Spleen (tissue), 13 donors: ENCODE measurements at places on chromosomes 16 and 17. TPM values are rescaled to one million over a fixed set of nuclear protein-coding genes. Genes with fewer than 3 reads are reported as not detected.

DNA sequence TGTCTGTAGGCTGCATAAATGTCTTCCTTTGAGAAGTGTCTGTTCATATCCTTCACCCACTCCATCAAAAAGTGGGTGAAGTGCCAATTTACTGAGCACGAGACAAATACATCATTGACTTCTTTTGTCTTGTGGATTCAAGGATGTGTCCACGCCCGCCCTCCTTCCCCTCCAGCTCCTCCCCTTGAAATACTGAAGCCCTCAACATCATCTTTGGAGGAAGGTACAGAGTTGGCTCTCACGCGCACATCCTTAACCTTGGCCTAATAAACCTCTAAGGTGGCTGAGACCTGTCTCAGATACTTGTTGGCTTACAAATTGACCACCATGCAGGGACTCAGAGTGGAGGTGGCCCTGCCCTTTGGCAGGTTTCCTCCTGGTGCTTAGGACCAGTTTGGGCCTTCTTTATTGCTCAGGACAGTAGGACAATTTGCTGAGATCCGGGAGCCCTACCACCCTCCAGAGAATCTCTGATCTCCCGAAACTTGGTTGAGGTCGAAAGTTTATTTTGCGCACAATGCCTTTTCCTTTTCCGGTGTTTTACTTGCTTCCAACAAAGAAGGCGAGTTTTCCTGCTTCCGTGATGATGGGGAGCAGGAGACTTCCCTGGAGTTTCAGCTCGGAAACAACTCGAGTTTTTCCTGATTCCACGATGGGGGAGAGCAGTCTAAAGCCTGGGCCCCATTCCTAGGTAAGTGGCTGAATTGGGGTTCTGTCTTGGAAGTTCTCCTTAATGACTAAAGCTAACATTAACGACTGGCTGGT lies 14.1 kb upstream of the CDK10 start:
- no peak overlapping the region for H3K27ac ChIP-seq
- no peaks in the 10 kb centered on the region for H3K4me1 ChIP-seq
- DNase-seq = no peak
- no peak overlapping the region for H3K4me3 ChIP-seq
- no peaks in the 10 kb centered on the region for H3K36me3 ChIP-seq
- no peaks in the 10 kb centered on the region for H3K27me3 ChIP-seq

DNA sequence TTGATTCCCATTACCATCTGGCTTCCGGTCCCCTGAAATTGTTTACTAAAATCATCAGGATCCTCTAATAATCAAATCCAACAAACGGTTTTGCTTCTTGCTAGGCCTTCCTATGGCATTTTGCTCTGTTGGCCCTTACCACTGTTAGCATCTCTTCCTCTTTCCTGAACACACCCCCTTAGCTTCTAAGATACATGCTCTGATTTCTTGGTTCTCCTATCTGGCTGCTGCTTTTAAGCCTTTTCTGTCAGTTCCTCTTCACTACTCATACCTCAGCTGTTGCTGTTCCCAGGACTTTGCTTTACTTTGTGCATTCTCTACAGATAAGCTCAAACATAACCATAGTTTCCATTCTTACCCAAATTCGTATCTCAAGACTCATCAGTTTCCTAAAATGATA lies 11.4 kb downstream of the CAPNS2 start:
- no peaks in the 10 kb centered on the region for H3K27me3 ChIP-seq

DNA sequence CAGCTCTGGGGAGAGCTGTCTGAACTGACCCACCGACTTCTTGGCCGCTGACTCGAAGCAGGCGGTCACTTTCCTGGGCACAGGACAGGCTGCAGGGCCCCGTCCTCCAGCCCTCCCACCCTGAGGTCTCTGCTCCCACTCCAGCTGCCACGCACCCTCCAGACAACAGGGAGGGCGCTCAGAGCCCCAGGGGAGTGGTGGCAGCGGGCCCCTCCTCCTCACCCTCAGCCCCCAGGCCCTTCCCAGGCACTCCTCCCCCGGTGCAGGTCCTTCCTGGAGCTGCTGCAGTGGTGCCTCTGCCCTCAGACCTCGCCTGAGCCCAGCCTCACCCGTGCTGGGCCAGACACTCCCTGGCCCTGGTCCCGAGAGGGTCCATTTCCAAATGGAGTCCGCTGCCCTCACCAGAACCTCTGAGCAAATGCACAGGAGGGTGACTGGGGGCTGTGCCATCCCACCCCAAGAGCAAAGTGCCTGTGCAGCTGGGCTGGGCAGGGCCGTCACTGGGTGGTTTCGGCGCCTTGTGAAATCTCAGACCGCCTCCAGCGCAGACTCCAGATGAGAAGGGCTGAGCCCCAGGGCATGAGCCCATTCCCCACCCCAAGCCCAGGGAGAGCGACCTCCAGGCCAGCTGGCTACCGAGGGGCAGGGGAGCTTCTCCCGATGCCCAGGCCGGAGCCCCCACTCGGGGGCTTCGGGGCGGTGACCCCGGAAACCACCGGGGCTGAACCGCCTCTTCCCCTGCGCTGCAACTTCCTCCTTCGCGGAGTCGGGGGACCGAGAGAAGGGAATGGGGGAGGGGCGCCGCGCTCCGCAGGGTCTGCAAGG lies 717 bp downstream of the CYBA start:
- peaks cover 67% of the 10 kb centered on the region for H3K4me1 ChIP-seq
- peak overlapping the region; percentile 95 for H3K27ac ChIP-seq
- H3K27me3 ChIP-seq = no peaks in the 10 kb centered on the region
- peak overlapping the region; percentile 88 for H3K4me3 ChIP-seq

DNA sequence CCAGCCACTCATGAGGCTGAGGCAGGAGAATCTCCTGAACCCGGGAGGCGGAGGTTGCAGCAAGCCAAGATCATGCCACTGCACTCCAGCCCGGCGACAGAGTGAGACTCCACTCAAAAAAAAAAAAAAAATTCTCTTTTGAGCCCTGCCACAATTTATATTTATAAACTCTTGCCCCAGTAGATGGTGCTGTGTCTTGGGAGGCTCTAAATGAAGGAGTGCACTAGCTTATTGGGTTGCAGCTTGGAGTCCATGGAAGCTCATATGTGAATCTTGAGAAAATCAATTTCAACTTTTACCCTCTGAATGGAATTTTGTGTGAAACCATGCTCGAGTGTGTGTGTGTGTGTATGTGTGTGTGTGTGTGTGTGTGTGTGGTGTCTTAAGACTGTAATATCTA lies 420.1 kb downstream of the HS3ST4 start:
- no peak overlapping the region for H3K4me3 ChIP-seq
- H3K27me3 ChIP-seq = no peaks in the 10 kb centered on the region
- H3K27ac ChIP-seq = no peak overlapping the region
- DNase-seq = no peak
- no peaks in the 10 kb centered on the region for H3K36me3 ChIP-seq
- H3K4me1 ChIP-seq = no peaks in the 10 kb centered on the region

- H3K36me3 ChIP-seq = no peaks in the 10 kb centered on the region
- H3K27ac ChIP-seq = no peak overlapping the region
- peaks cover 98% of the 10 kb centered on the region for H3K27me3 ChIP-seq
- no peak for DNase-seq
- no peak overlapping the region for H3K4me3 ChIP-seq
These were observed 5.8 kb downstream of the NEUROD2 start for GRCh38 chr17:39601758-39602532.

DNA sequence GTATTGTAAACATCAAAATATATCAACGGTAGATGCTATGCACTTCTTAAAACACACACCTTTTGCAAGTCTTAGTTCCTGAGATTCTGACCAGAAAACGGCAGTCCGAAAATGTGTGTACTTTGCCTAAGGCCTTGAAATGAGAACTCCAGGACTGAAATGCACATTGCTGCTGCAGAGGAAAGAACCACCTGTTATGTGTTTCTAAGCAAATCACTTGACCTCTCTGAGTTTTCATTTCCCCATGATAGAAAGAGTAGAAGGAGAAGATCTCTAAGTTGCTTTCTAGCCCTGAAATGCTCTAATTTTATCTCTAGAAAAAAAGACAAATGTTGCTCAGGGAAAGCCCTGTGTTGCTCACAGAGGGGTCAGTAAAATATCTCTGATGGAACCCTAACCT lies 9.9 kb downstream of the CCDC182 start:
- H3K36me3 ChIP-seq = no peaks in the 10 kb centered on the region
- no peaks in the 10 kb centered on the region for H3K27me3 ChIP-seq
- peaks cover 9% of the 10 kb centered on the region for H3K4me1 ChIP-seq
- H3K4me3 ChIP-seq = no peak overlapping the region

Gene MAPT
- total RNA-seq = 0.32 TPM

DNA sequence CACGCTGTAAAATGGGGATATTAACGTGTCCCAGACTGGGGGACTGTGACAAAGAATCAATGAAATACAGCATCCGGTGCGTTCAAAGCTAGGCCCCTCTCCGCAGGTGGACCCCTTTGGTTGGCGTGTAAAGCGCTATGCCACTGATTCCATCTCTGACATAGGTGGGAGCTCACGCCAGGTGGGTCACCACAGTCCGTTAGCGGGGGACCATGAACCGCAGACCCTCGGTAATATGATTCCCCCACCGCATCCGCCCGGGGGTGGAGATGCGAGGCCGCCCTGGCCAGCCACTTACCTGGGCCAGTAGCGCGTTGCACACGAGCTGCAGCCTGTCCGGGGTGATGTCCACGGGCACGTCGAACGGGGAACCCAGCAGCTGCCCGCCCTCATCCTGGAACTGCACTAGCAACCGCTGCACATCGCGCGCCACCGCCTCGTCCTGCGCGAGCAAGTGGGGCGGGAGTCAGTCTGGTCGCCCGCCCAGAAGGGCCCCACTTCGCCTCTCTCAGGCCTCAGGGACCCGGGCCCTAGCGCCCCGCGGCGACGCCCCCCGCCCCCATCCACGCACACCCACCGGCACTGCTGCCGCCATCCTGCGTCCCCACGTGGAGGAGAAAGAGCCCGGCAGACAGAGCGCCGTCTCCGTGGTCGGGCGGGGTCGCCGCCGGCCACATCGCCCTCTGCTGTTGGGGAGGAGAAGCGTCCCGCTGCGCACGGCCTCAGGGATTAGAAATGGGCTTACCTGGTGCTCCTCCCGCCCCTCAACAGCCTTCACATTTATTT lies at the start of gene NLE1:
Gene NLE1, minus strand, starts transcription at position 623 of the 786 bp plus-strand sequence. Its CDS starts 28 bp downstream, at position 595.
- H3K4me1 ChIP-seq = peaks cover 40% of the 10 kb centered on the region
- peak; percentile 97 for DNase-seq
- no peaks in the 10 kb centered on the region for H3K27me3 ChIP-seq
- no peak within 1 kb of the TSS for H3K27ac ChIP-seq
- H3K36me3 ChIP-seq = peaks cover 20% of the 10 kb centered on the region

- peaks cover 28% of the 10 kb centered on the region for H3K4me1 ChIP-seq
- H3K36me3 ChIP-seq = peaks cover 24% of the 10 kb centered on the region
- no peak overlapping the region for H3K27ac ChIP-seq
- H3K27me3 ChIP-seq = no peaks in the 10 kb centered on the region
- no peak for DNase-seq
- H3K4me3 ChIP-seq = no peak overlapping the region
These were observed 2.1 kb downstream of the RHBDL1 start for GRCh38 chr16:677316-678190.

Gene NSF
- 53.2 TPM for total RNA-seq

Gene REXO5
- total RNA-seq = 1.4 TPM
